ENCODE measurements at places on chromosomes 2 and 18.

DNA sequence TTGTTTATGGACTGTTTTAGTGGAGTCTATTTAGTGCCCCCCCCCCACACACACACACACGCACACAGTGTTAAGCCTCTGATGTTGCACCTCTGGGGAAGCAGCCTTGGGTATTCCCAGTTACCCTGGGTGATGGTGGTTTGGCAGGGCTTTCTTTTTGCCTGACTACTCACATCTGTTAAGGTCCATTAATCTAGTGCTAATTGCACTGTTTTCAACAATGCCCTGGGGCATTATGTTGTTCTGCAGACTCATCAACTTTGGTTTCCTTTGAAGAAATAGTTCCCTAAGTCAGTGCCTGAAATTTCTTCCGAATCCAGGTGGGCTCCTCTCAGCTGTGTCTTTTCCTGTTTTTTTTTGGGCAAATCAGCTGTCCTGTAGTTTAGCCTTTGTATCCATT lies 34.7 kb downstream of the SPOPL start:
- no peak for DNase-seq

DNA sequence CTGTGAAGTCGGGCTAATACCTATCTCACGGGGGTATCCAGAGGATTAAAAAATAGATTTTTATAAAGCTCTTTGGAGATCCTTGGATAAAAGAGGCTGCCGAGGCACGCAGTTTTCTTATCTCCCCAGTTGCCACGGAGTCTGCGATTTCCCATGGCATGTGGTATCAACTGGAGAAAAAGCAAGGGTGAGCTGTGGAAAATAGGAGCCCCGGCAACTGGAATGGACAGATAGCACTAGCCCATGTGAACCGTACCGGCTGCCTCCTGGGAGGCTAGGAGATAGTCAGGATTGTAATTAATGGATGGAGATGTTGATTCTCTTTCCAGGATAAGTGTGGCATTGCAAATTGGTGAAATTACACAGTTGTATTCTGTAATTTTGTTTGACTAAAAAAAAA lies 407.6 kb upstream of the KCNH7 start:
- DNase-seq = no peak

- no peak for DNase-seq
These were observed 24.8 kb downstream of the WDR75 start for GRCh38 chr2:189466046-189466445.

DNA sequence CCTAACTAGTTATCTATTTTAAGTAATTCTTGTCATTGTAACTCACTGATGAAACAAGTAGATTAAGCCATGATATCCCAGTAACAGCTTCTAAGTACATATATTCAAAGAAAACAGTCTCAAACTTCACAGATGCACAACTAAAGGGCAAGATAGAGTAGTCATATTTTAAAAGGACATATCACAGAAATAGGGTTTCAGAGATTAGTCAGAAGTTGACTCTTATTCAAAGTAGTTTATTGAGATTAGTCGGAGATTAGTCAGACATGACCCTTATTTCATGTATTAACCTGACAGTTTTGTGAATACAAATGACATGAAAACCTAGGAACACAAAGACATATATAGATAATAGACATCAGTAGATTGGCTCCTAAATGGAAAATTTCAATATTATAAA lies 15.9 kb upstream of the CHAC2 start:
- no peak for DNase-seq

- DNase-seq = no peak
These were observed 22.3 kb upstream of the CAVIN2 start for GRCh38 chr2:191869178-191869577.

- DNase-seq = peak; percentile 57
These were observed at the start of gene SLC35F6 for GRCh38 chr2:26764078-26764887. Gene SLC35F6, plus strand, starts transcription at chr2:26764284. Its CDS starts 66 bp downstream, at chr2:26764350.

- DNase-seq = no peak
These were observed 200.0 kb downstream of the PDE1A start for GRCh38 chr2:182226807-182227206.

DNA sequence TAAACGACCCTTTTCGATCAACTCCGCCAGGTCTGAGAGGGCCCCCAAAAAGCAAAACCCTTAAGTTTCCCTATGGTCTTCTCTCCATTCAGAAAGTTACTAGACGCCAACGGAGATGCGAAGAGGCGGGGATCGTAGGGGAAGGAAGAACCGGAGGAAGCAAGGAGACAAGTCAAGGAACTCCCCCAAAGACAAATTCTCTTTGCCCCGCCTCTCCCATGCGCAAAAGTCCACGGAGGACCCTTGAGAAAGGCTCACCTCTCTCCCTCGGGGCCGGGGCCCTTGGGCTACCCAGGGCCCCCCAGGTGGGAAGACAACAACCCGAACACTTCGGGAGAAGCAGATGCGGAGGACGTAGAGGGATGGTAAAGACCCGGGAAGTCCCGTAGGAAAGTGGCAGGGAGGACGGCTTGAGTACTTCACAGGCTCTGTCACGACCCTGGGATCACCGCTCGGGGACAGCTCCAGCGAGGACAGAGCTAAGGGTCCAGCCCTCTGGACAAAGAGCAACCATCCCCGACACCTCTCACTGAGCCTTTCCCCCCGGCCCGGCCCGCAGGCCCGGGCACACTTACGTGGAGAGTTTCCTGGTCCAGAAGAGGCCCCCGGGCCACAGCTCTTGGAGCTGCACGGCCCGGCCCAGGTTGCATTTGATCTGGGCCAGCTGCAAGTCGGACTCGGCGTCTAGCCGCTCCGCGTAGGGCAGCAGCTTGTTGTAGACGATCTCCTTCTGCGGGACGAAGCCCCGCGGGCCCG lies 647 bp downstream of the PSME4 start:
- peak; percentile 2 for DNase-seq

- no peak for DNase-seq
These were observed 241.2 kb upstream of the KCNJ3 start for GRCh38 chr2:154457286-154457685.

DNA sequence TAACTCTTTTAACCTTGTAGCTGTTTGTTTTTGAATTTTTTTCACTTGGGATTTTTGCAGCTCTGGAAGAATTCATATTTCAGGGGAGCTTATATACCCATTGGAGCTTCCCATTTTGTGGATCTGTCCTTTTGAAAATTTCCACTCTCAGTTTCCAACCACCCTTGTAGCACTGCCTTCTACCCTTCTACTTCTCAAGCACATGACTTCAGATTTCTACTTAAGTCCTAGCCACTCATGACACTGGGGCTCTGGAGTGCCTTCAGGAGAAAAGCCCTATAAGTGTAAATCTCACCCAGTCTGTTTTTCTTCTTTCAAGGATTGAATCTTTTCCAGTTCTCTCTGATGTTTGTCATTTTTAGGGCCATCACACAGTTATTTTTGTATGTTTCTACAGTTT lies 283.7 kb upstream of the KCNH7 start:
- DNase-seq = no peak

DNA sequence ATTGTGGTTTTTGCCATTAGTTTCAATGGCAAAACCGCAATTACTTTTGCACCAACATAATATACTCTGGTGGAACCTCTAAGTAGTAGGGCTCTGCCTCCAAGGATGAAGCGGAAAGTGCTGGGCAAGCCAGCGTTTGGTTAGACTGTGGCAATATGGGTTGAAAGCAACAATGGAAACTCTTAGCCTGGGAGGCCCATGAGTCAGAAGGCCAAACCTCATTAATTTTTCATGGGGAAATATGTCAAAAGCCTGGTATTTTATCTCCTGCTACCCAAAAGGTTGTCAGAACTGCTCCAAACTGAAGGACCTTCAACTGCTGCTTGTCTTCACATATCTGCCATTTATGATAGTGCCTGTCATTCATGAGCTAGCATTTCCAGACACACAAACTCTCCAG lies 179.1 kb upstream of the CYP26B1 start:
- DNase-seq = no peak

DNA sequence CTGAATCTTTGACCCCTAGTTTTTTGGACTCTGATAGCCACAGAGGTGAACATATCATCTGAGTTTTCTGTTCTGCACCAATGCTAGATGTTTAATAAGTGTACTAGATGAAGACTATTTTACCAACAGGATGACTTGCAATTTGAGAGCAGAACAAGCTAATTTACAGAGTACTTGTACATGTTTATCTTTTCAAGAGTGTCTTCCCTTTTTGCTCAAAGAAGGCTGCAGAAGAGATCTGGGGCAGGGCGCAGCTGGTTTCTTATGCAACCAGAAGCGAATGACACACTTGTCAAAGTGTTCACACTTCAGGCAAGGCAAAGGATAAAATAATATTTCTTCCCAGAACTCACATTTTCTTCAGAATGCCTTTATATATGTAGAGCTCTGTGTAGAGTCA lies 86.0 kb downstream of the VWA3B start:
- DNase-seq = no peak

GRCh38 chr2:111121828-111122630 lies 1.3 kb downstream of the BCL2L11 start:
- peak; percentile 50 for DNase-seq

DNA sequence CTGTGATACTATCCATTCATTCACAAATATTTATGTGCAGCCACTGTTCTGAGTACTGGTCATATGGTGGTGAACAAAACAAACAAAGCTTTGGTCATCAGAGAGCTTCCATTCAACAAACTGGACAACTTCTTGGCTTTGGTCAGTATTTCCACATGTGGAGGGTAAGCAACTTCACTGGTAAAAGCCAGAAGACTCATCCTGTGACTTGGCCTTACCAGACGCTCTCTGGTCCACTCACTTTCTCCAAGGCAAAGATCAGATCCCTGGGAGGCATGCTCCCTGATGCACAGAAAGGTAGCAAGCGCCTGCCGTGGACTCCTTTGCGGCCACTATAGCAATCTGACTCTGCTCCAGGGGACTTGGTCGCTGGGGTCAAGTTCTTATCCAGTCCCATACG lies 179.5 kb downstream of the EN1 start:
- no peak for DNase-seq

DNA sequence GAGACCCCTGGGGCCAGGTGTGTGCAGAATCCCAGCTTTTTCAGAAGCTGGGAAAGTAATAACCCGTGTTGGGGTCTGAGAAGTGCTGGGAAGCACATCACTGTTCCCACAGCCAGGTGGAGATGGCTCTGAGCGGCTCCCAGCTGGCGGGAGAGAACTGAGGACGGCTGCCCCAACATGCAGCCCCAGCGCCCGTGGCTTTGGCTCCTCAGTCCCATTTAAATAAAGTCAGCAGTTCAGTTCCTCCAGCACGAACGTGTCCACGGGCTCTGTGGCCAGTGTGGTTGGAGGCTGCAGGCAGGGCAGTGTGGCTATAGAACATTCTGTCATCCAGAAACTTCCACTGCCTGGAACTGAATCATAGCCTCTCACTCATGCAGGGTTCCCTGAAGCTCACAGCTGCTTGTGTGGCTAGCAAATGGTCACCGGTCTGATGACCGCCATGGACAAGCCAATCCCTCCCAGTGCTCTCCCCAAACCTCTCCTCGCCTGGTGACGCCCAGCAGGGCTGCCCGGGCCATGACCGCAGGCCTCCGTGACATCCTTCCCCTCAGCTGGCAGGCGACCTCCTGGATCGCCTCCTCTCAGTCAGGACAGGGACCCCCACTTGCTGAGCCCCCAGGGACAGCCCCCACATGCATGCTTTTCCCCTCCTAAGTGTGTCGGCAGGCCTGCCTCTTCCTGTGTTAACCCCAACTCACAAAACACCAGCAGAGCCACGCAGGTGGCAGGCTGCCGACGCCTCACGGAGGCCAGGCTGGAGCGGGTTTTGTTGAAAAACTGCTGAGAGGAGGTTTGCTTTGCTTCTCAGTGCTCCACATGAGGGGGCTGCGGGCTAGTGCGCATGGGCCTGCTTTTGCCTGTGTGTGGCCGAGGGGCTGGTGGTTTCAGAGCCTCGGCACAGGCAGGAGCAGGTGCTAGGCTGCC lies 1.3 kb downstream of the RTP5 start:
- no peak for DNase-seq

DNA sequence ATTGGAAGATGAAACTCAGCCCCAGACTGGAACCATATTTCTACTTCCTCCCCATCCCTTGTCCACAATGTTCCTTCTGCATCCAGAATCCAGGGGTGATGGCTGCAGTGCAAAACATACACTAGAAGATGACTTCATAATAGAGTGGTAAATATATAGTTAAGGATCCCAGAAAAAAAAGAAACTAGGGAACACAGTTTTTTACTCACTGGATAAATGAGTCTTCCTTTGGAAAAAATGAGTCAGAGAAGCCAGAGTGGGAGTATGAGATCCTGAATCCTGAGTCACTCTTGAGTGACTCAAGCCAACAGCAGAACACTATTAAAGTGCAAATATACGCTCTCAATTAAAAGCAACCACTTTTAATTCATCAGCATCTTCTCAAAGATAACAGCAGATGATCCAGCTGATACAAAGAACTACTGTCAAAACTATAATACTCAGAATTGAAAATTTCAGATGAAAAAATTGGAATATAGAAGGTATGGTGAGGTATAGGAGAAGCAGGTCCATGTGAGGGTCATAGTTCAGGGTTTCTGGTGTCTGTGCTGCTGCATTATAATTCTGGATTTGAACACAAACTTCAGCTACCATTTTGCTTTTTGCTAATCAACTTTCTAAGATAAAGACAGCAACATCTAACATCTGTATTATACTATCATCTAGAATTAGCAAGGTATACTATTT lies 987.2 kb upstream of the CDH2 start:
- DNase-seq = no peak

Measured in stimulated activated CD8-positive, alpha-beta memory T cell treated with anti-CD3 and anti-CD28 coated beads, Interleukin-15, amount 100 ng/mL, for 1 hour (primary cell).